ENCODE measurements at places on chromosomes 1 and 21. TPM values are rescaled to one million over a fixed set of nuclear protein-coding genes. Genes with fewer than 3 reads are reported as not detected.

DNA sequence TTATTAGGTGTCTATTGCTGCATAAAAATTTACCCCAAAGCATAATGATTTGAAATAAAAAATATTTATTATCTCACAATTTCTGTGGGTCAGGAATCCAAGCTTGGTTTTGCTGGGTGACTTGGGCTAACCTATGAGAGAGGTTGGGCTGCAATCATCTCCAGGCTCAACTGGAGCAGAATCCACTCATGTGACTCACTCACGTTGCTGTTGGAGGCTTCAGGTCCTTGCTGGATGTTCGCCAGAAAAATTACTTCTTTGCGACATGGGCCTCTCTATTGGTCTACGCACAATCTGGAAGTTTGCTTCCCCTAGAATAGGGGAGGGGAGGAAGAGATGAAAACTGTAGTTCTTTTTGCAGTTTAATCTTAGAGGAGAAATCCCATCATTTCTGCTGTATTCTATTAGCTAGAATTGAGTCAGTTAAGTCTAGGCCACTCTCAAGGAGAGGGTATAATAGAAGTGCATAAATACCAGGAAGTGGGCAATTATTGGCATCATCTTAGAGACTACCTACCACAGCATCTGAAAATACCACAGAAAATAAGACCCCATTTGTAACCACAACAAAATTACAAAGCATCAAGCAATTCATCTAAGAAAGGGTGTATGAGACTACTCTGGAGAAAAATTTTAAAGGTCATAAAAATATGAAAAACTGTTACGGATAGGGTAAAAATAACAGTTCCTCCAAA, 5.7 kb upstream of the FASLG start:
- DNase-seq: no peak

The TMEM200B gene
- total RNA-seq: 0.57 TPM

GRCh38 chr1:112754116-112754628, 39.0 kb upstream of the PPM1J start:
- DNase-seq: no peak

GRCh38 chr1:153057375-153057774, at the start of gene SPRR2A:
TSS of gene SPRR2A (minus strand) at chr1:153057512. CDS start at chr1:153056735, 777 bp downstream.
- DNase-seq: no peak

DNA sequence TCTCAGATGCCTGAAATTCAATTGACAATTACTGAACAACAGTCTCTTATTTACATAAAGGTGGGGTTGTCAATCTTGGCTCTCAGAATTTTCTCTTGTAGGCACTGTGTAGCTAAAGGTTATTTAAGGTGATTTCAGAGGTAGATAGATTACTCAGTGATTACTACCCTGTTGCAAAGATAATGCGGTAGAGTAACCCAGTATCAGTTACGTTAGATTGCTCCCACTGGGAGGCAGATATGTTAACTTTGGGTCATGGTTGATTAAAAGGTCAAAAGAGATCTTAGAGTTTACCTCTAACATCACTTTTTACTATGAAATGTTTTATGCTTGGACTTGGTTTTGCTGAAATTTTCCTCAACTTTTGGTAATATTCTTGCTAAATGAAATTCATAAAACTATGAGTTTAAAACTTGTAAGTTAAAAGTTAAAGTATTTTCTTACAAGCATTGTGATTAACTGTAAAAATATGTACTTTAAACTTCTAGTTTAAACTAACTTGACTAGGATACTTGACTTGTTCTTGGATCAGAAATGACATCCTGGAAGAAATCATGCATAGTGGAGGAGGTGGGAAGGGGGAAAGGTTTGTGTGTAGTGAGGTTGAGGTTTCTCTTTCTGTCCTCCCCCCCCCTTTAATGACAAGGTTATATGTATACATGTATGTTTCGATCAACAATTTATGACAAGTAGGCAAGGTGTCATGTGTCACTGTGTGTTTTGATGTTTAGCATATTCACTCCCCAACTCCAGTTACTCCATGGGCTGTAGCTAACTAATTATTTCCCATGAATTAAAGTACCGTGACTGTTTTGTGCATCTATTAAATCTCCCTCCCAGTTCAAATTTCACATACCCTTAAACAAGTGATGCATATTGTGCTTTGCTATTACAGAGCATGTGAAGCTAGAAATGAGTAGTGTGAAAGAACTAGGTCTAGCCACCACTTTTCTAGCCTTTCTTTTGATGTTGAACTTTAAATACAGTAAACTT, 2.9 kb downstream of the LAMC1 start:
- DNase-seq: no peak

- no peak for DNase-seq
Observed at GRCh38 chr1:28893403-28894102, 20.8 kb upstream of the EPB41 start.

DNA sequence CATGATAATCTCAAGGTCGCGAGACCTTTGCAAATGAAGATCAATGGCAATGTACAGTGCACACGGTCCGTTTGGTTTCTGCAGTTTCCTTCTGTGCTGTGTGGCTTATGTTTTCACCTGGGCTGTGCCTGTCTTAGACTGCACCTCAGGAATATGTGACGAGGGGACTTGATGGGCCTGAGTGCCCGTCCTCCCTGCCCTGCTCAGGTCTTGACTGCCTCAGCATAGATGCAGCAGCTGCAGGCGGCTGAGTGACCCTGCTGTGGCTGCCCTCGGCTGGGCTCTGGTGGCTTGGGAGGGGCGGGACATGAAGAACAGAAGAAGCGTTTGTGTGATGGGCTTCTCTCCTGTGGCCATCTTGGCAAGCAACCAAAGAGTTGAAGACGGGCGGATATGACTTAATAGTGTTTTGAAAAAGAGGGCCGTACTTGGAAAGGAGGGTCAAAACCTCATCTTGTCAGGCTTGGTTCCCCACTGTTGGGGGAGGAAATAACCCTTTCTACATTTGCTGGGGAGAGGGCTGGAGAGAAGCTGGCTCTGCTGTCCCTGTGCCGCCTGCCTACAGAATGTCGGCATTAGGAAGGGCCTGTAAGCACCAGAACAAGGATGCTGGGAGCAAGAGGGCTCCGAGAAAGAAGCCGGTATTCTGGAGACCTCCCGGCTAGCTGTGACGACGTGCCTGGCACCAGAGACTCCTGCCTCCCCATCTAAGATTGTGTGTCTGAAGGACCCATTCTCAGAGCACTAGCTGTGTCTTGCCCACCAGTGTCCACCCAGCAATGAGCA, 7.1 kb downstream of the MYBPHL start:
- DNase-seq: no peak

DNA sequence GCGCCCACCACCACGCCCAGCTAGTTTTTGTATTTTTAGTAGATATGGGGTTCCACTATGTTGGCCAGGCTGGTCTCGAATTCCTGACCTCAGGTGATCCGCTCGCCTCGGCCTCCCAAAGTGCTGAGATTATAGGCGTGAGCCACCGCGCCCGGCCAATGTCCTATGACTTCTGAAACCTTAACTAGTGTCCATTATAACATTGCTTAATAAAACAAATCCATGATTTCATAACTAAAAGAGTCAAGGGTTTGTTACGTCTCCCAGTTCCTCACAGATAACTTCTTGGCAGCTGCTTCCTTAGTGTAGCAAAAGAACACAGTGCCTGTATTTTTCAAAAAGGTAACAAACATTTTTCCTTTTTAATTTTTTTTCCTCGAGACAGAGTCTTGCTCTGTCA, 53.6 kb downstream of the FBXO42 start:
- no peak for DNase-seq

The TATDN3 gene
- total RNA-seq: 19.1 TPM
